ENCODE measurements at places on chromosomes 4 and X.
A peak's percentile ranks its signal among the peaks of the same experiment; 100 is the strongest.

DNA sequence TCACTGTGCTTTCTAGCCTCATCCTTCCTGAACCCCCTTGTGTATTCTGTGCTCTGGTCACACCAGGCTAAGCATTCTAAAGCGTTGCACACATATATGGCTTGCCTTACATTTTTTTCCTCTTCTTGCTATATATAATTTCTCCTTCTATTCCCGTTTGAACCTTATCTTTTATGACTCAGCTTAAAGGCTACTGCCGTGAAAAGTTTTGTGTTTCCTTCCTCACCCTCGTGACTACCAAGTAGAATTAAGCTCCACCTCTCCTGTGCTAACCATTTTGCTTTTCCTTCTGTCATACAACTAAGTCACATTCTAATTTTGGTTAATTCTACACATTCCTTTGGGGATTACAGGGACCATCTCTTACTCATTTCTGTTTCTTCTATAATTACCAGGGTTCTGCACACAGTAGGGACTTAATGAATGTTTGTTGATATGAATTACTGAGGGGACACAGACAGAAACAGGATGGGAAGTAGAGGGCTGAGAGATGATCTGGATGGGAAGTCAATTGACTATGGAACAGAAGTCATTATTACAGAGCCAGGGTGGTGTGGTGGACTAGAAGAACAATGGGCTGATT lies 67.1 kb downstream of the DOCK11 start:
- no peak for DNase-seq

GRCh38 chr4:169311643-169312365 lies 41.0 kb upstream of the SH3RF1 start:
- no peak for DNase-seq

DNA sequence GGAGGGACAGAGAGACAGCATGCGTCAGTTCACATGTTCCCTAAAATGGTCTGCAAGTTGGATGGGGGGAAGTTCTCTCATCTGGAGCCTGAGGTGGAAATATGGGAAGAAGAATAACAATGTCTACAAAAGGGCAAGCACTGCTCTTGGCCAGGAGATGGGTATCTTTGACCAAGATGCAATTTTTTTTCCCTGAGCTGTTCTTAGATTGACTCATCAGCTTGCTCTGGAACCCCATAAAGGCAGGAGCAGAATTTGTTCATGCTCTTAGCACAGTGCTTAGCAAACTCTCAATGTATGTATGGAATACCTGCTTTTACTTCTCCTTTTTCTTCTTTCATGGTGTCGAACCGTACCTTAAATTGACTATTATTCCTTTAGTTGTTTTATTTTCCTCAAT lies 90.5 kb upstream of the ZNF827 start:
- no peak for DNase-seq

DNA sequence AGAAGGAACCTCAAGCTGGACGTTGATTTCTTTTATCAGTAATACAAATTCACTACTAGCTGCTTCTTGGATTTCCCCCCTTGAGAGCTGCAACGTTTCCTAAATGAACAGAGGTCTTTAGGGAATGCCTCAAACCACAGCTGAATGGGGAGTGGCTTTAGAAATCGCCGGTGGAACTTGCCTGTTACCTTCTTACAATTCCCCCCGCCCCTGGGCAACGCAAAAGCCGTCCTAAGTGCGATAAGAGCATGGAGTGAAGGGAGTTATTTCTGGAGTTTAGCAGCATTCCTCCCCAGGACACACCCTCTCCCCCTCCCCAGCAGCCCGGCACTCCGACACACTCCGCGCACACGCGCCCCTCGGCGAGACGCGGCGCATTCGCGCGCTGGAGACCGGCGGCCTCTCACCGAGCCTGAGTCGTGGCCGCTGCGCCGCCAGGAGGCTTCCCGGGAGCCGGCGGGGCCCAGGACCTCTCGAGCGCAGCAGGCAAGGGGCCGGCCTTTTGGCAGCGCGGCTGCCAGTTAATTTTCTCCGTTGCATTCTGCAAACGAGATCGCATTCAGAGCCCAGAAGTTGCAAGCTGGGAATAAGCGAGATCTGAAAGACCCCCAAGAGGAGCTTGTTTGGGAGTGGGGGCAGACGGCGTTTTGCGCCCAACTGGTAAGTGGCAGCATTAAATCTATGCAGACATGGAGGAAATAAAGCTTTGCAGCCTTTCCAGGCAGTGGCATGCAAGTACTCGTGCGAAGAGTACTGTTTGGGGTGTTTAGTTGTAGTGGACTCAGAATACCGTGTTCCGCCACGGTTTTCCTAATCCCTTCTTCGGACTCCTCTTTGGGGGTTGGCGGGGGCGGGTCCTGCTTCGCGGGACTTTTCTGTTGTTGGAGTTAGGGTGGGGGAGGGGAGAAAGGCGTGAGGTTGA lies 134.7 kb downstream of the PALLD start:
- DNase-seq, result no peak

GRCh38 chr4:2256156-2256731 lies 5.7 kb downstream of the MXD4 start:
- no peak for DNase-seq

GRCh38 chr4:125243789-125244397 lies 70.9 kb upstream of the FAT4 start:
- DNase-seq, result no peak

- no peak for DNase-seq
These were observed 89.7 kb upstream of the PPARGC1A start for GRCh38 chr4:23979534-23979933.

GRCh38 chr4:187726485-187726884 lies 269.1 kb upstream of the ZFP42 start:
- DNase-seq, result no peak

DNA sequence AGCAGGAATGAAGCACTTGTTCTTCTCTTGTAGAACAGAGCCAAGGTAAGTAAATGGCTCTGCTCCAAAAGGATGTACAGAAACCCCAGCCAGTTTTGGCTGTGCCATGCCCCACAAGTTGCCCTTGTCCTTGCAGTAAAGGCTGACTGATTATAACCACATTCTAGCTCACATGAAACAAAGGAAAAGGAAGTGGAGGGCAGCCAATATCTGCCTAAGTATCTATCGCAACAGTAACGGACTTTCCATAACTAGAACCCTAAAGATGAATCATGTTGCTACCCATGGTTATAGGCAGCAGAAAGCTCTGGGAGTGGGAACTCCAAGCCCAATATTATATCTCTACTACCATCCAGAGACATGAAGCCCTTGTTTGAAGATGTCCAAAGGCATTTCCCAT lies 95.7 kb downstream of the COMMD8 start:
- DNase-seq, result no peak

DNA sequence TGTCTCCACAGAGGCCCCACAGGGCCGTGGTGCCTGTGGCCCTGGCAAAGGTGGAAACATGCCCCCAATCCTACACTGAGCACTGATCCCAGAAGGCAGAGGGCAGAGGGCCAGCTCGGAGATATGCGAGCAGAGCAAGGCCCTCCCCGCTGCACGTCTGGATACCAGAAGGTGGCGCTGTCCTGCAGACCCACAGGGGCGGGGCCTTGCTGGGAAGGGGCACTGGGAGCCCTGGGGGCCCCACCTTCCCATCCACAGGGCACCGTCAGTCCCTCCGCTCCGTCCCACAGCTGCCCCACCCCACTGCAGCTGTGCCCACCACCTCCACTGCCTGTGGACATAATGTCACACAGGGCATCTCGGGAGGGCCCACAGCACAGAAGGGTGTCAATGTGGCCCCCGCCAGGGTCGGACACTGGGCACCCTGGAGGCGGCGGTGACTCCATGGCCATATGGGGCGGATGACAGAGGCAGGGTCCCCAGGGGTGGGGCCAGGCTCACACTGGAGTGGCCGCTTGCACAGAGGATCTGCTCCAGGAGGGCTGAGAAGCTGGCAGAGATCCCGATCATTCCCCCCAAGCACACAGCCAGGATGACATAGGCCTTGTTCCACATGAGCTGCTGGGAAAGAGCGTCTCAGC lies 4.8 kb downstream of the SLC49A3 start:
- DNase-seq, result no peak

- DNase-seq, result no peak
These were observed 132.2 kb downstream of the IDS start for GRCh38 chrX:149372866-149373265.

DNA sequence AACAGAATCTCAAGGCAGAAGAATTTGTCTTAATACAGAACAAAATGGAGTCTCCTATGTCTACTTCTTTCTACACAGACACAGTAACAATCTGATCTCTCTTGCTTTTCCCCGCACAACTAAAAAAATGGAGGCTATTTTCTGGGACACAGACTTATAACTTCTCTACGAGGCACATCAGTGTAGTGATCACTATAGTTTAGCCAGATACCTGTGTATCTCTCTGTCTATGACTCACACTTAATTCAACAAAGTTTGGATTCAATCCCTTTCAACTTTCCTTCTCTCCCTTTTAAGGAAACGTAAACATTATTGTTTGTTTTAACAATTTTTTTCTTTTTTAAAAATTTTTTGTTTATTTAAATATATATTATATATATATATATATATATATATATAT lies 29.4 kb downstream of the APELA start:
- DNase-seq, result no peak

GRCh38 chr4:142291299-142292050 lies 554.6 kb downstream of the INPP4B start:
- DNase-seq, result no peak

DNA sequence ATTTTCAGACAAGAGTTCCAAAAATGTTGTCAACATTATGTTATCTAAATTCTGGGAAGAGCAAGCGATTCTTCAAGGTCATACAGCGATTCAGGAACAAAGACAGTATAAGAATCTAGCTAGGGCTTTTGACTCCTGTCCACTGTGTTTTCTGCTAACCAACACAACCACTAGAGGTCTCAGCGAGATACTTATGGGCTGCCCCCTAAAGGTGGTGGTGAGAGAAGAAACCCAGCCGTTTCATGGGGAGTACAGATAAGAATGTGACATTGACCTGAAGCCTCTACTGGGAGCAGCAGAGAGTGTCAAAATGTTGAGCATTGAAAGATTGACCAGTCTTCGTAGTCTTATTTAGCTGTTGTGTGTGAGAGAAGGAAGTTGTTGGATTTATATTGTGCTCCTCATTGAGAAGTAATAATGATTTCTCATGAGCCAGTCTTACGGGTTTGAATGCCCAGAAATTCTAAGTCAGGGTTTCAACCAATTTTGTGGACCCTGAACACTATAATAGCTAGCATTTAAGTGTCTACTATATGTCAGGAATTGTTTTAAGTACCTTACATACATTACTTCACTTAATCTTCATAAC lies 168.3 kb downstream of the SPRY1 start:
- peak; percentile 6 for DNase-seq

DNA sequence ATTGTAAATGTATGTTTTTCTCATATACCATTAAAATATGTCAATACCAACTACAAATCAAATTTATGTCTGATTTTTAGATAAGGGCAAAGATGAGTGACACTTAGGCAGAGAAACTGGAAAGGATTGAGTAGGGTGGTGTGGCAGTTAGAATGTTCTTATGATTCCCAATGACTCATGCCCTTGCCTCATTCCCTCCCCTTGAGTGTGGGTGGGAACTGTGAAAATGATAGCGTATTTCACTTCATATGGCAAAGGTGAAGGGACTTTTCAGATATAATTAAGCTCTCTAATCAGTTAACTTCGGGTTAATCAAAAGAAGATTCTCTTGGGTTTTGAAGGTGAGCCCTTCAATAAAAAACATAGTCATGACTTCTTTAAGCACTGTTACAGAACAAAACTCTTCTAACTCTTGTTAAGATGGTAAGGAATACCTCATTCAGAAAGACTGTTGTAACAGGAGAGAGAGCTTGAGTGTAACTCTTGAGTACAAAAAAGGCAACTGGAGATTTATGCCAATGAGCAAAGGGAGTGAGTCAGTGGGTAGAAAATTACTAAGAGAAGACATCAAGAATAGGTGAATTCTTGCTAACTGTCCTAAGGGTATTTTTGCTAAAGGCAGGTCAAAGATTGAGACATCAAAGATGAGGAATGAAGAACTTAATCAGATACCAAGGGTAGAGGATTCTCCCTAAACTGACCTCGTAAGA lies 329.5 kb downstream of the KCTD8 start:
- DNase-seq, result no peak

- DNase-seq, result no peak
These were observed 1336.3 kb upstream of the AGA start for GRCh38 chr4:178778496-178778895.

- DNase-seq, result no peak
These were observed 798.1 kb downstream of the PDHA2 start for GRCh38 chr4:96637971-96638412.

DNA sequence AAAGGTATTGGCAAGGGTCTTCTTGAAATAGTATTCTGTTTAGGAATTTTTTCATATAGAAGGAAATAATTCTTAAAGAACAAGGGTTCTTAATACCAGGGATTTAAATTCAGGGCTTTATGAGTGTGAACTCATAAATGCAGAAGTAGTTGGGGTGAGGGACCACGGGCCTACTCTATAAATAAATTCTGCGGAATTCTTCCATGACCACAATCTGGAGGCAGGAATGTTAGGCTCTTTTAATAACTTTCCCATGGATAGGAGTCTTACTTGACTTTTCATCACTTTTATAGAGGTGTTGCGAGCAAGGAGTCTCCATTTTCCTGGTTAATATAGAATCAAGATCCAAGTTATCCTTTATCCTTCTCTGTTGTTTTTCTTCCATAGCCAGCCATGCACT lies 76.7 kb upstream of the SLC4A4 start:
- no peak for DNase-seq

DNA sequence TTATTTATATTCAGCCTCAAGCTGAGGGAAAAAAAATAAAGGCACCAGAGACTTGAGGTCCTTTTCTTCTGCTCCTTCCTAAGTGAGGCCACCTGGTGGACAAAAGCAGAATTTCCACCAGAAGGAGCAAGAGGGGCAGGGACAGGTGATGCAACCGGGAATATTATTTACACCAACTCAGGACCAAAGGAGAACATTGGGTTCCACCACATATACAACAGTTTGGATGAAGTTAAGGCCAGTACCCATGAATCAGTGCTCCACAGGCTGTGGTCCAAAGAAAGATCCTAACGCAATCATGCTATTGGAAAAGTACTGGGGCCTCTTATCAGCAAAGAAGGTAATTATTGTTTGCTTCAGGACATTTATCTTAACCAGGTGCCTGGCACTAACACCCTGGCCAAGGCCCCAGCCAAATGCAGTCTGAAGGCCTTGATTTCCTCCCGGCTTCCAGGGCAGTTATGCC lies 57.4 kb downstream of the TSC22D3 start:
- DNase-seq, result peak; percentile 13

DNA sequence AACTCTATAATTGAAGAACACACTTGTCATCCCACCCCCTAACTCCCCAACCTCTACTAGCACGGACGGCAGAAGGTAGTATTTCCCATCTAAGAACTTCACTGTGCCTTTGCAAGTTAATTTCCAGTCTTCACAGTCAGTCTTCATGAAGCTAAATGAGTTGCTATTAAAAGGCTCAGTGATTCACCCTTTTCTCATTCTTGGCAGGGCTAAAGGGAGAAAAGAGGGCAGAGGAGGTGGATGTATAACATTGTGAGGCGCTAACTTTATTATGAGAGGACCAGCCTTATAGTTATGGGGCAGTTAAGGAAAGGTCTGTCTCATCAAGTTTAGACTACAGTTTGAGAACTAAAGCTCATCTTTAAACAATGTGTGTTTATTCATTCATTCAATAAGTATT lies 161.0 kb upstream of the S100G start:
- no peak for DNase-seq

GRCh38 chr4:137474711-137475301 lies 57.5 kb downstream of the PCDH18 start:
- no peak for DNase-seq

GRCh38 chr4:589219-589963 lies 13.3 kb upstream of the TMEM271 start:
- no peak for DNase-seq

Data from NCI-H1417 treated with DMSO at 0.1 percent for 48 hours (cell line).